ENCODE measurements at places on chromosomes 4 and X. TPM values are rescaled to one million over a fixed set of nuclear protein-coding genes. Genes with fewer than 3 reads are reported as not detected.

GRCh38 chr4:56653461-56654237 lies 27.4 kb downstream of the HOPX start:
- H3K27ac ChIP-seq, result no peak overlapping the region
- H3K4me3 ChIP-seq, result no peak overlapping the region
- DNase-seq, result no peak
- H3K4me1 ChIP-seq, result peaks cover 36% of the 10 kb centered on the region

DNA sequence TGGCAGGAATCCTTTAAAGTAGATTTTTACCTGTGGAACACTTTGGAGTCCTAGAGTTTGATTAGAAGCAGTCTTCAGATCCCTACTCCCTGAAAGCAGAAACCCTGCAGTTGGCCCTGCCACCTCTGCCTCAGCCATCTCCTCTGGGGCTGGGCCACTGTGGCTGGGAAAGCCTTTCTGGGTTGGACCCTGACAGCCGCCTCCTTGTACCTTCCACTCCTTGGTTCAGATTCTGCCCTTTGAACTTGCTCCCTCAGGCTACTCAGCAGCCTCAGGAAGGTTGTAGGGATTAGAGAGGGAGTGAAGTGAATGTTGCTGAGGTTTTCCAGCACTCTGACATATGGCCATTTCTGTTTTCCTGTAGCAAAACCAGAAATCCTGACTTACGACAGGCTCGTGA lies 65.5 kb downstream of the KIT start:
- H3K4me1 ChIP-seq, result peaks cover 9% of the 10 kb centered on the region
- H3K36me3 ChIP-seq, result no peaks in the 10 kb centered on the region
- no peak overlapping the region for H3K4me3 ChIP-seq

DNA sequence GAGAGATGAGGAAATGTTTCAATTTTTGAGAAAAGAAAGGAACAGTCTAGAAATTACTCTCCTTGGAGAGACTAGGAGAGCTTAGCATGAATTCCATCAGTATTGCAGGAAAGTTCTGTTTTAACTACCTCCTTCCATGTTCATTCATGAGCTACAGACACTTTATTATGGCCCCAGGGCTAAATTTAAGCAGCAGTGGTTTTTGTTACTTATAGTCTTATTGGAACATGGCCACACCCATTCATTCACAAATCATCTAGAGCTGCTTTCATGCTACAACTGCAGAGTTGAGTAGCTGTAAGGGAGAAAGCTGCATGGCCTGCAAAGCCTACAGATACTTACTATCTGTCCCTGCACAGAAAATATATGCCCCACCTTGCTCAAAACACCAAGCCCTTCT lies 81.7 kb downstream of the SHISA3 start:
- no peak overlapping the region for H3K27ac ChIP-seq
- H3K27me3 ChIP-seq, result no peaks in the 10 kb centered on the region
- H3K4me1 ChIP-seq, result no peaks in the 10 kb centered on the region

DNA sequence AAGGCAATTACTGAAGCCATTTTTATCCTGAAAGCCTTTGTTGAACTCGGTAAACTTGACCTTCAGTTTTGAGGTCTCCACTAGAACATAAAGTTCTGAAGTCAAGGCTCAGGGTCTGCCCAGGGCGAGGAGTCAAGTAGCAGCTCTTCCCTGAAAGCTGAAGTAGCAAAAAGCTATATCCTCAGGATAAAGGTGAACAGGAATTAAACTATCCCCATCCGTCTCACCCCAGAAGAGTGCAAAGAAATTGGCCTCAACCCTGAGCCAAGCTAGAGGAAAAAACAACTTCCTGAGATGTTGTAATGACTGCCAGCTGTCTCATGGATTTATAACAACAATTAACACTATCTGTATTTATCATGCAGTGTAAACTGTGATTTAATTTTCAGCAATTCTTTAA lies 590.8 kb downstream of the SPRY1 start:
- H3K27ac ChIP-seq, result peak overlapping the region; percentile 80
- no peaks in the 10 kb centered on the region for H3K27me3 ChIP-seq
- H3K36me3 ChIP-seq, result peaks cover 7% of the 10 kb centered on the region
- peaks cover 28% of the 10 kb centered on the region for H3K4me1 ChIP-seq

DNA sequence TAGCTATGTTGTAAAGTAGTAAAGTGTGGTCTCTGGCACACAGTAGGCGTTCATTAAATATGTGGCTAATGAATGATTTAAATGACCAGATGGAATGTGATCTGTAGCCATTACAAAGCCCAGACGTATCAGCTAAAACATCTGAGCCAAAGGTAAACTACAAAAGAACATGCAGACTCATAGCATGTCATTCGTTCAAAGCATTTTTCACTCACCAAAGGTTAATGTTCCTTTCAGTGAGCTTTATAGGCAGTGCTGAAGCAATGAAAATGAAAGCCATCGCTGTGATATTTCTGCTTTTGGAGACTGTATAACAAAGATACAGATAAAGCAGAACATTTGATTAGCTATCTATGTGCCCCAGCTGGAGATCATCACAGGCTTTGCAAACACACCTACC lies 50.5 kb downstream of the F9 start:
- no peaks in the 10 kb centered on the region for H3K36me3 ChIP-seq
- no peak for DNase-seq
- H3K4me3 ChIP-seq, result no peak overlapping the region
- H3K27me3 ChIP-seq, result no peaks in the 10 kb centered on the region
- H3K4me1 ChIP-seq, result no peaks in the 10 kb centered on the region
- H3K27ac ChIP-seq, result no peak overlapping the region

DNA sequence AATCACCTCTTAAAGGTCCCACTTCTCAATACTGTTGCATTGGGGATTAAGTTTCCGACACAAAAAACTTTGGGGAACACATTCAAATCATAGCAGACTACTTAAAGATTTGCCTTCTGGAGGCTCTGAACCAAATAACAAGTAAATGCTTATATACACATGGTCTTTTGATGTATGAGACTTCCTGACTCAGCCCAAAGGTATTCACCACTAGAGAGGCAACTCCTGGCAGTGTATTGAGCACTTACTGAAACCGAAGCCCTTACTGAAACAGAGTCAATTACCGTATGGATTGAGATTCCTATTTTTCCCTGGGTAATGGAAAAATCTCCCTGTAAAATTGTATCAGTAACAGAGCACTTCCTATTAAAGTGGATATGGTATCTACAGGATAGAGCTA lies 45.4 kb downstream of the ZCCHC13 start:
- H3K4me3 ChIP-seq, result no peak overlapping the region
- H3K4me1 ChIP-seq, result no peaks in the 10 kb centered on the region
- no peak overlapping the region for H3K27ac ChIP-seq

DNA sequence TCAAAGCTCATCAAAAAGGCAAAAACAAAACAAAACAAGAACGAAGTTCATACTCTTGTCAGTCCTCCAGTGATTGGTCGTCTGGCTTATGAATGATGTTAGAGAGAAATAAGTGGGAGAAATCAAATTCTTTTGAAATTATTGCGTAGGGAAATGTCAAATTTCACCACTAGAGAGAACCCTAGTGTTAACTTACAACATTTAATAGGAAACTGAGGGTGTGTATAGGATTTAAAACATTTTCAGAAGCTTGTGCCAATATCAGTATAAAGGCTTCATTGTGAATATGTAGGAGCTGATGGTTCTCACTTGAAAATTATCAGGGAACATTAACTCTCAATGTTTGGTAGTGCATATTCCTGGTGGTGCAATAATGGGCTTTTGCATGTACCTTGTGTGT lies 17.4 kb downstream of the ADH6 start:
- H3K36me3 ChIP-seq, result no peaks in the 10 kb centered on the region
- H3K27me3 ChIP-seq, result no peaks in the 10 kb centered on the region
- peaks cover 9% of the 10 kb centered on the region for H3K4me1 ChIP-seq

GRCh38 chr4:22875587-22876257 lies 183.0 kb downstream of the GBA3 start:
- H3K27ac ChIP-seq, result no peak overlapping the region
- no peaks in the 10 kb centered on the region for H3K36me3 ChIP-seq
- H3K4me3 ChIP-seq, result no peak overlapping the region
- DNase-seq, result no peak
- H3K4me1 ChIP-seq, result no peaks in the 10 kb centered on the region

GRCh38 chrX:149962859-149963757 lies 24.8 kb upstream of the EOLA2 start:
- peaks cover 6% of the 10 kb centered on the region for H3K4me1 ChIP-seq
- no peak for DNase-seq
- H3K27me3 ChIP-seq, result no peaks in the 10 kb centered on the region
- peaks cover 9% of the 10 kb centered on the region for H3K36me3 ChIP-seq

- H3K36me3 ChIP-seq, result no peaks in the 10 kb centered on the region
- H3K27me3 ChIP-seq, result no peaks in the 10 kb centered on the region
- H3K27ac ChIP-seq, result no peak overlapping the region
- no peak for DNase-seq
Observed at GRCh38 chrX:69705818-69706217, 89.9 kb downstream of the EDA start.

GRCh38 chrX:47539860-47540259 lies 21.1 kb upstream of the ARAF start:
- no peak for DNase-seq
- H3K4me1 ChIP-seq, result peaks cover 23% of the 10 kb centered on the region
- H3K27me3 ChIP-seq, result no peaks in the 10 kb centered on the region
- no peak overlapping the region for H3K4me3 ChIP-seq

- no peaks in the 10 kb centered on the region for H3K27me3 ChIP-seq
- no peak overlapping the region for H3K4me3 ChIP-seq
- DNase-seq, result no peak
- H3K36me3 ChIP-seq, result no peaks in the 10 kb centered on the region
- no peaks in the 10 kb centered on the region for H3K4me1 ChIP-seq
Observed at GRCh38 chr4:104967034-104967401, 179.7 kb upstream of the TET2 start.

- no peak overlapping the region for H3K27ac ChIP-seq
- H3K27me3 ChIP-seq, result no peaks in the 10 kb centered on the region
- no peak for DNase-seq
- H3K4me3 ChIP-seq, result no peak overlapping the region
Observed at GRCh38 chr4:55348466-55348865, 2.4 kb downstream of the SRD5A3 start.

- H3K36me3 ChIP-seq, result no peaks in the 10 kb centered on the region
- H3K4me1 ChIP-seq, result no peaks in the 10 kb centered on the region
- no peak for DNase-seq
Observed at GRCh38 chrX:132505116-132505515, 16.3 kb upstream of the MBNL3 start.

DNA sequence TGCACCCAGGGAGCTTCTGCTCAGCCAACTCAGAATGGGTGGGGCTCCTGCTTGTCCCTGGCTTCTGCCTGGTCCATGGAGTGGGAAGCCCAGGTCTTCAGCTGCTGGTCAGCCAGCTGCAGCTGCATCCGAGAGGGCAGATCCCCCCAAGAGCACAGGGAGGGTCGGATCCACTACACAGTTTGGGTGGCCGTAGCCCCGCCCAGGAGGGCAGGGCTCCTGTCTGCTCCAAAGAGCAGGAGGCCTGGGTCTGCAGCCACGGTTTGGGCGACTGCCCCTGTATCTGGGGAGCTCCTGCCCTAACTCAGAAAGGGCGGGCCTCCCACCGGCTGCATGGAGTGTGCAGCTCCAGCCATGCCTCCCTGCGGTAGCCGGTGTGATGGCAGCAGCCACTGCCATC lies 169.1 kb downstream of the TEX13A start:
- no peak for DNase-seq
- H3K4me3 ChIP-seq, result no peak overlapping the region
- H3K4me1 ChIP-seq, result no peaks in the 10 kb centered on the region
- no peaks in the 10 kb centered on the region for H3K27me3 ChIP-seq
- H3K36me3 ChIP-seq, result no peaks in the 10 kb centered on the region
- no peak overlapping the region for H3K27ac ChIP-seq

- H3K4me3 ChIP-seq, result no peak overlapping the region
- H3K27me3 ChIP-seq, result no peaks in the 10 kb centered on the region
- H3K4me1 ChIP-seq, result peaks cover 20% of the 10 kb centered on the region
- no peak for DNase-seq
- peaks cover 62% of the 10 kb centered on the region for H3K36me3 ChIP-seq
- no peak overlapping the region for H3K27ac ChIP-seq
Observed at GRCh38 chr4:77023920-77024319, 51.9 kb downstream of the CCNI start.

- H3K27ac ChIP-seq, result no peak overlapping the region
- peaks cover 41% of the 10 kb centered on the region for H3K27me3 ChIP-seq
- H3K36me3 ChIP-seq, result no peaks in the 10 kb centered on the region
- no peak overlapping the region for H3K4me3 ChIP-seq
Observed at GRCh38 chrX:1102786-1103185, 109.7 kb downstream of the CRLF2 start.

Gene CSAG1
- not detected for total RNA-seq

Gene ERCC6L
- not detected for total RNA-seq

Gene KLB
- total RNA-seq, result not detected

Gene SERPINA7
- total RNA-seq, result not detected

Gene CNGA1
- not detected for total RNA-seq

Gene SNX25
- 10.8 TPM for total RNA-seq

Gene HERC6
- total RNA-seq, result 9.3 TPM

Gene RS1
- not detected for total RNA-seq

Gene ATG4A
- 17.4 TPM for total RNA-seq

Gene ATP1B4
- 1.8 TPM for total RNA-seq

Gene SPANXN2
- total RNA-seq, result not detected

Gene IL15
- 2.2 TPM for total RNA-seq
